ENCODE measurements at places on chromosomes 4 and X.

DNA sequence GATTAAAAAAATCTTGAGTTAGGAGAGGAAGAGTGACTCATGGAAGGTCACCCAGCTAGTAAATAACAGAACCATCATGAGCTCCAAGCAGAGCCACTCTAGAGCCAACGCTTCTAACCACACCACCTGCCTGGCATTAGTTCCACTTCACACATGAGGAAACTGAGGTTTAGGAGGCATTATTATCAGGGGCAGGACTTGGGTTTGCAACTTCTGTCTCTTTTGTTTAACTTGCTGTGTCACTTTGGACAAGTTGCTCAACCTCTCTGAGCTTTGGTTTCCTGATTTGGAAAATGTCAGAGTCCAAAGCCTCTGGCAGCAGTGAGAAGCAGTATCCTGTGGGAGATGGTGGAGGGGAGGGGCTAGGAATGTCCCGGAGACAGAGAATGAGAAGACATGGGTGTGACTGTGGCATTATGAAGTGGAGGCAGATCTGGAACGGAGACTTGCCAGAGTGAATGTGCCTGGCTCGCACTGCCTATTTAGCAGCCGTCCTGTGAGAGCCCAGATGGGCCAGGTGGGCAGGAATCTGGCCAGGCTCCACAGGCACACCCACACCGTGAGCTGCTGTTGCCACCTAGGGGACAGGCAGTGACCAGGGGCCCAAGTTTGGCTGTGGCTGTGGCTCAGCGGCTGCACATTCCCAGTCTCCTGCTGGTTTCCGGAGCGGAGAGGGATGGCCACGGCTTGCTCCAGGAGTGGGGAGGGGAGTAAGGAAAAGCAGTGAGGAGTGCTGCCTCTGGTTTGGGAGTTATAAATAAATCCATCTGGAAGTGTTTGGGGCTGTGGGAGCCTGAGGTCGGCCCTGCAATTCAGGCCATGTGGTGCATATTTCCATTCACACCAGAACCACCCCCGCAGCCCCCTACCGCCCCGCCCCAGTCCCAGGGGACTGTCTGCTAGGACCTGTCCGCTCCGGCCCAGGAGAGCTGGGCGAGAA, 93.4 kb downstream of the NHSL2 start:
- DNase-seq = no peak

GRCh38 chr4:149741186-149741831, 74.3 kb downstream of the IQCM start:
- no peak for DNase-seq

GRCh38 chr4:90951037-90951436, 823.8 kb downstream of the CCSER1 start:
- DNase-seq = no peak

DNA sequence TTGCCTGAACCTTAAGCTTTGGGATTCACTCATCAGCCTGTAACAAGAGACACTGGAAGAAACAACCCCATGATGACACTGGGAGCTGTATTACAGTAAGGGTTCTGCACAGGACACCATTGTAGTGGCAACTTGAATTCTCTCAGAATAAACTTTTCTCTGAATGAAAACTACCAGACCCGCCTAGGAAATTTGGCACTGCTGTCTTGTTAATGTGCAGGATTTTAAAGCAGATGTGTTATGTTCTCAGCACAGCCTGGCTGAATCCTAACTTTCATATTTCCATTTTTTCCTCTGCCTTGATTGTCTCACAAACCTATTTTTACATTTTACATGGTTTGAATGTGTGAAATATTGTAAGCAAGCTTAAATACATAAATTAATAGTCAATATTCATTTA, 253.6 kb downstream of the UNC5C start:
- no peak for DNase-seq

DNA sequence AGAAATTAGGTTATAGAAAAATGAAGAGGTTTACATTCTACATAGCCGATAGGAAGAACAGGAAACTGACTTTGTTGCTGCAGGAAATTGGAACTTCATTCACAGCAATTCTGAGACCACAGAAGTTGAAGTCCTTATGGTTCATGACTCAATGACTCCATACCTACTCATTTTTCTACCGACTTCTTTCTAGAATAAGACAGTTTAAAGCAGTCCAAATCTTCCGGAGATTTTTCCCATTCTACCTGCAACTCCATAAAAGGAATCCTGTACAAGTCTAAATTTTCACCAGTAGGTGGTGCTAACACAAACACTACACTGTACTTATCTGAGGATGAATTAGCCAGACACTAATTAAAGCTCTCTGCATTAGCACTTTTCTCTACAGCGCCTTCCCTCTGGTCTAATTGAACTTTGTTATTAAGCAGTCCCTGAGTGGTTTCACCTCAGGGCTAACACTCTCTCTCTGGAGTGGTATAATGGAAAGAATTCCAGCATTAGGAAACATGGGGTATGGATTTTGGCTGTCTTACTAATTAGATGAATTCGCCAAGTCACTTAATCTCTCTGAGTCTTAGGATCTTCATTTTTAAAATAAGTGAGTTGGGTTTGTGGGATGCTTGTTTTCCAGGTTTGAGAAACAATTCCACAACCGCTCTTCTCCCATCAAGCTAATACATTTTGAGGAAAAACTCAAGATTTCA, 167.9 kb downstream of the SMIM20 start:
- no peak for DNase-seq

GRCh38 chr4:51885363-51885762, 42.4 kb downstream of the DCUN1D4 start:
- no peak for DNase-seq

GRCh38 chrX:10415306-10416001, 204.9 kb downstream of the MID1 start:
- DNase-seq = no peak

GRCh38 chr4:24775032-24775605, 20.3 kb upstream of the SOD3 start:
- no peak for DNase-seq

DNA sequence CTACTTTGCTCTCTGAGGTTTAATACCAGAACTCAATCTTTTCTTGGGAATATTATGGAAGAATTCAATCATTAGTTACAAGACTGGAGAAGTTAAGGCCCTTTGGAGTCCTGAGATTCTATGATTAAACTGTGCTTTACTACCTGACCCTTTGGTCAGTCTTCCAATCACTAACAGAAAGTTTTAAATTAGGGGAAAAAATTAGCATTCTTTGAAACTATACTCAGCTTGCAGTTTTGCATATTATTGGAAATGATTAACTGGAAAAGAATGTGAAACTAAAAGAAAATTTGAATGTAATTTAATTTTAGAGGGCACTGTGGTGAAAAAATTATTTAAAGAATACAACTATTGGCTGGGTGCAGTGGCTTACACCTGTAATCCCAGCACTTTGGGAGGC, 18.7 kb upstream of the GPR34 start:
- no peak for DNase-seq

- DNase-seq = no peak
Observed at GRCh38 chrX:20995829-20996228, 378.4 kb upstream of the CNKSR2 start.

DNA sequence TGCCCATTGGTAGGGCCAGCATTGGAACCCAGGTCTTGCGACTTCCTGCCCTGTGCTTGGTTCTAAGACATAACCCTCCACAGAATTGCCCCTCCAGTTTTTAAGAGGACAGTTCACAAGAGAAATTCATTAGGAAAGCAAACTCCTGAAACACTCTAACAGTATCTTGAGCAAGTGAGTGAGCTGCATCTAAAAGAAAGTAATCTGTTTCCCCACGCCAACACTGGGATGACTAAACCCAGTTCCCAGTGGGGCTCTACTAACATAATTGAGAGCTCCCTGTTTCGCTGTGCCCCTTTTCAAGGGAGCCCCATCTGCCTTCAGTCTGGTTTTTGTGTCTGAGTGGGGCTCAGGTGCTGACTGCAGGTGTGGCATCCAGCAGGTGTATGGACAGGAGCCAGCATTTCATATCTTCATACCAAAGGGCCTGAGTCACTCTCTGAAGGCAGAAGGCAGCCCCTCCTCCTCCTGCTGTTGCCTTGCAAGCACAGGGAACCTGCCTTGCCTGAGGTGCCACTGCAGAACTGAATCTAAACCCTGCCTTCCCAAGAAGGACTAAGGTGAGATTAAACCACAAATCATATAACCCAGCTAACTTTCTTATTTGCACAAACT, 8.0 kb downstream of the AMOT start:
- no peak for DNase-seq

DNA sequence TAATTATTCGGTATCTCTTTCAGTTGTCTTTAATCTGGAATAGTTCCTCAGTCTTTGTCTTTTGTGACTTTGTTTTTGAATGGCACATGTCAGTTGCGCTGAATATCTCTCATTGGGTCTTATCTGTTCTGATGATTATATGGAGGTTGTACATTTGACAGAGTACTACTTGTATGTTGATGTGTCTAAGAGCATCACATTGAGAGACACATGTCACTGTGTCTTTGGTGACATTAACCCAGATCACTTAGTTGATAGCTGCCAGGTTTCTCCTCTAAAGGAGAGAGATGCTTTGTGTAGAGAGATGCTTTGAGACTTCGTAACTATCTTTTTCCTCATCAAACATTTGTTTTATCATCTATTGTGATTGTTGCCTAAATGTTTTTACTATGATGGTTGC, 92.1 kb downstream of the USP9X start:
- no peak for DNase-seq

DNA sequence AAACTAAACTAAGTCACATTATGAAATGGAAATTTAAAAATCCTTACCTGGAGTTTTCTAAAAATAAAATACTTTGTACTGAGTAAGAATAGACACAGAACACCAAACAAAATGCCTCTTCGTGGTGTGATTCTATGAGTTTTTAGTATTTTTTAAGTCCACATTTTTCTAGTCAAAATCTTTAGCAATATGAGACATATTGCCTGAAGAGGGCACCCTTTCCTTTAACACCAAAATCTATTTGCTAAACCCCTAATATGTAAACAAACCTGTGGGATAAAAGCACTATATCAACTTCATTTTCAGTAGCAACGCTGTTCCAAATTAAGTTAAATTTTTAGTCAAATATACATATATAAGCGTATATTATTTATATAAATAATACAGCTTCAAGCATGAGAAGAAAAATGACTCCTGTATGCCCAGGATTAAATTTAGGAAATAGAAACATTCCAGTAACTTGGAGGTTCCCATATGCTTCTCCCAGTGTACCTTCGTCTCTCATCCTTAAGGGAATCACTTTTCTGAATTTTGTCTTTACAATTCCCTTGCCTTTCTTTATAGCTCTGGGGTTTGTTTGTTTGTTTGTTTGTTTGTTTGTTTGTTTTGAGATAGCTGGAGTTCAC, 23.0 kb upstream of the PGM2 start:
- DNase-seq = no peak

DNA sequence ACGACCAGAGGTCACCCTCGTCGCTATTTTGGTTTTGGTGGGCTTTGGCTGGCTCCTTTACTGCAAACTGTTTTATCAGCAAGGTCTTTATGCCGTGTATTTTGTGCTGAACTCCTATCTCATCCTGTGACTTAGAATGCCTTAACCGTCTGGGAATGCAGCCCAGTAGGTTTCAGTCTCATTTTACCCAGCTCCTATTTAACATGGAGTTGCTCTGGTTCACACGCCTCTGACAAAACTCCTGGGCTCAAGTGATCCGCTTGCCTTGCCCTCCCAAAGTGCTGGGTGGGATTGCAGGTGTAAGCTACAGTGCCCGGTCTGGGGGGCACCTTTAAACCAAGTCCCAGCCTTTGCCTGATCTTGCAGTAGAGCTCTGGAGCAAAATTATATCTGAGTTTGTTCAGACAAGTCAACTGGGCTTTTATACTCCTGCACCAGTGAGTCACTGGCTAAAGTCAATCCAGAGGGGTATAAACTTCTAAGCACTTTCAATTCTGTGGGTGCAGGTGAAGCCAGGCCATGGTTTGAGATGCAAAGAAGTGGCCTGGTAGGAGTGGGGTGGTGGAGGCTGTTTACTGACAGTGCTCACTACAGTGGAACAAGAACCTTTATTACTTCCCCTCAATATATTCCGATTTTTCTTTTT, 50.2 kb downstream of the MGST2 start:
- no peak for DNase-seq

DNA sequence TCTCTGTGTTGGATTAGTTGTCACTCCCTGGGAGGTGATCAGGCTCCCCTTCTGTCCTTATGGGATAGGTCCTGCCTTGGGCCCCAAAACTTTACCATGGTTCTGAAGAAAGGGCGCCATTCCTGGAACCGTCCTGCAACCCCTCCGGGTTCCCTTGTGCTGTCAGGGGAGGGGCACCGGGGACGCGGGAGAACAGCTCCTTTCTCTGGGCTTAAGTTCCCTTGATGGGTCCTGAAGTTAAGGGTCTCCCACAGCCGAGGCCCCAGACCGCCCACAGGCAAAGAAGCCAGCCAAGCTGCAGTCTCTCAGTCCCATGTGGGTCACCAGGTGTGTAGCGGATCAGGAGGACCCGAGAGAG, 44.8 kb downstream of the UGT2A3 start:
- DNase-seq = no peak

- DNase-seq = no peak
Observed at GRCh38 chr4:145956288-145956890, 17.8 kb upstream of the ZNF827 start.

DNA sequence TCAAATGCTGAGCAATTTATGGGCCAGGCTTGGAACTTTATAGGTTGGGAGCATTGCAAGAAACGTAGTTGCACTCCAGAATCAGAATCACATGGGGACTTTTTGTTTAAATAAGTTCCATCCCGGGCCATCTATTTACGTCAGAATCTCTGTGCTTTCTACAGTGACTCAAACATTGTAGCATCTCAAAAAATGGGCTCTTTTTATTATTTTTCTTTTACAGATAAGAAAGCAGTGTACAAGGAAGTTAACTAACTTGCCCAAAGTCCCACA, 10.2 kb downstream of the CC2D2A start:
- DNase-seq = no peak

DNA sequence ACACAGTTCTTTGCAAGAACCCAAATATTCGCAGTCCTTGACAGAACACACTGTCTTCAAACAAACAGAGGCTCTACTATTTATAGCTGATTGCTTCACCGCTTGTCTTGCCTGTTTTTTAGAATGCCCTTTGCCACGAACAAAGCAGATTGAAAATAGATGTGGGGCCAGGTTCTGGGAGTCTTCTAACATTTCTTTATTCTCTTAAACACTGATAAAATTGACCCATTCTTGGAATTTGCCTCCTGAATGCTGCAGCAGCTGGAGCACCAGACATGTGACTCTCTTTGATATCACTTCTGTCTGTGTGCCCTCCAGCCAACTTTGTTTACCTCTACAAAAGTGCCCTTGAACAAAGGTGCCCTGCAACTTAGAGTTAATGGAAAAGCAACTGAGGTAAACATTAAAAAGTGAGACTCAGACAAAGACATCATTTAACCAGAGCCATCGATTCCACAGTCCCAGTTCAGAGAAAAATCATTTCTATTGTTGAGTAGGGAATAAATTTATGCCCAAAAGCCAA, 64.2 kb upstream of the SPP1 start:
- DNase-seq = peak; percentile 17

DNA sequence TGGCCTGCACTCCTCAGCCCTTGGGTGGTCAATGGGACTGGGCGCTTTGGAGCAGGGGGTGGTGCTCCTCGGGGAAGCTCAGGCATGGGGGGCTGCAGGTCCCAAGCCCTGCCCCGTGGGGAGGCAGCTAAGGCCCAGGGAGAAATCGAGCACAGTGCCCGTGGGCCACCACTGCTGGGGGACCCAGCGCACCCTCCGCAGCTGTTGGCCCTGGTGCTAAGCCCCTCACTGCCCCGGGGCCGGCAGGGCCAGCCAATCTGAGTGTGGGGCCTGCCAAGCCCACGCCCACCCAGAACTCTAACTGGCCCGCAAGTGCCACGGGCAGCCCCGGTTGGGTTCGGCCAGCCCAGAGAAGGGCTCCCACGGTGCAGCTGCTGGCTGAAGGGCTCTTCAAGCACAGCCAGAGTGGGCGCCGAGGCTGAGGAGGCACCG, 30.9 kb upstream of the IL15 start:
- no peak for DNase-seq
